ENCODE measurements at places on chromosomes 4 and X.

DNA sequence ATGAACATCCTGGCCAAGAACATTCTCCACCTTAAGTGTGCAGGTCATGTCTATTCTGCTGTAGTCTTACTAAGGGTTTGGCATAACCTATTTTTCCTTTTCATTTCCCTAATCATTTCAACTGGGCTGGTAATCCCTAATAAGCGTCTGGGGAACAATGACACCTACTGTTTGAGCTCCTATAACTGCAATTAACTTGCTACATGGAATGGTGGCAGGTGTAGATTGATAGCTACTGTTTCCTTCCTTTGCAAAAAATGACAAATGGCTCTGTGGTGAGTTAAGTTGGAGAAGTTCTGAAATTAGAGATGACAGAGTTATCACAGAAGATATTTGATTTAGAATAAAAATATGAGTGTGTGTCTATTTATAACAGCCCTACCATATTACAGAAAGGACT lies 104.5 kb upstream of the NAP1L5 start:
- DNase-seq = no peak

- DNase-seq = no peak
Measured at GRCh38 chr4:189232274-189232673, 708.4 kb upstream of the FRG1 start.

DNA sequence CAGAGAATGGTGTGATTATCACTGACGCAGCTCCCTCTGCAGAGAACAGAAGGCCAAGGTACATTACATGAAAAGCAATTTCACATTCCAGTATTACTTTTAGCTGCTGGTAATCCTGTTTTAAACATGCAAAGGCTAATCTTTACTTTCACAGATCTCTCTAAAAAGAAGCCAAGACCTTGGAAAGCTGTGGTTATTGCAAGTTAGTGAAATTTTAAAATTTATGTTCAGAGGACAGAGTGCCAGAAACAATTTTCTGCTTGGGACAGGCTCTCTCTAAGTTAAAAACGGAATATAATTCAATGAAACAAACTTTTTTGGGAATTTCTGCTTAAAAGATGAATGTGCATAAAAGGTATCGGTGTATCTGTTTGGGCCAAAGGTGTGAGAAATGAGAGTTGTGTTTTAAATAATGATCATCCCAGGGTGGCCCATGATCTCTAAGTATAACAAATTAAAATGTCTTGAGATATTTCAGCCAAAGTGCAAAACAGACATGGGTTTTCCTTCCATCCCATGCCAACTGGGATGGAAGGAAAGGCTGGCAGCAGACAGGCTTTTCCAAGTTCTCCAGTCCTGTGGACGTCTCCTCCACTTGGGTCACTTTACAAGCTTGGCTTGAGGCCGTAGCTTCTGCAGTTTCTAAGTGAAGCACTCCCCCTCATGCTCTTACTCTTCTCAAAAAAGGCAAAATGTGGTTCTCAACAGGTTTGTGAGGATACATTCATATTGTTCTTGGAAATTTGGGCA lies 118.0 kb downstream of the DRD5 start:
- DNase-seq = no peak

GRCh38 chr4:84901173-84901572 lies 65.3 kb downstream of the WDFY3 start:
- DNase-seq = no peak

Measured in right lobe of liver (tissue), 6 donors.